Breast epithelium (tissue), 4 donors: ENCODE measurements at places on chromosomes 5 and 9. TPM values are rescaled to one million over a fixed set of nuclear protein-coding genes. Genes with fewer than 3 reads are reported as not detected.

GRCh38 chr9:73151653-73152542 lies at the start of gene ANXA1:
Gene ANXA1 (plus strand): TSS chr9:73151865. CDS start chr9:73158536, 6,671 bp downstream.
- peak within 1 kb of the TSS; percentile 81 for H3K27ac ChIP-seq
- no peaks in the 10 kb centered on the region for H3K4me1 ChIP-seq
- no peak for DNase-seq
- peak within 1 kb of the TSS; percentile 65 for H3K4me3 ChIP-seq
- no peaks in the 10 kb centered on the region for H3K36me3 ChIP-seq
- no peaks in the 10 kb centered on the region for H3K27me3 ChIP-seq

DNA sequence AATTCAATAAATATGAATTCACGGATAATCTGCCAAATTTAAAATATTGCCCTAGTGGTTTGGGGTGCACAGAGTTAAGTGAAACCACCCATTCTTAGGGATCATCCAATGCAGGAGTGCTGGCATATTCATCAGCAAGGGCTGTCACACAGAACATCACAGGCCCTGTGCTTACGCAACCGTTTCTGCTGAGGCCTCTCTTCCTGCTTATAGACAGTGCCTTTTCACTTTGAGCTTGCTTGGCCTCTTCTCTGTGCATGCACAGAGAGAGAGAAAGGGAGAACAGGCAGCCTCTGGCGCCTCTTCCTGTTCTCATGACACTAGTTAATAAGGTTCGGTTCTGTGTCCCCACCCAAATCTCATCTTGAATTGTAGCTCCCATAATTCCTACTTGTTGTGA lies 366.3 kb downstream of the ICE1 start:
- H3K36me3 ChIP-seq: no peaks in the 10 kb centered on the region
- no peaks in the 10 kb centered on the region for H3K4me1 ChIP-seq
- H3K27ac ChIP-seq: no peak overlapping the region
- H3K4me3 ChIP-seq: no peak overlapping the region
- H3K27me3 ChIP-seq: no peaks in the 10 kb centered on the region

LURAP1L gene
- total RNA-seq: 25.2 TPM

GRCh38 chr9:4994166-4994890 lies 9.3 kb downstream of the JAK2 start:
- no peak overlapping the region for H3K27ac ChIP-seq
- H3K4me1 ChIP-seq: no peaks in the 10 kb centered on the region
- H3K27me3 ChIP-seq: no peaks in the 10 kb centered on the region
- no peak for DNase-seq
- H3K4me3 ChIP-seq: no peak overlapping the region

DNA sequence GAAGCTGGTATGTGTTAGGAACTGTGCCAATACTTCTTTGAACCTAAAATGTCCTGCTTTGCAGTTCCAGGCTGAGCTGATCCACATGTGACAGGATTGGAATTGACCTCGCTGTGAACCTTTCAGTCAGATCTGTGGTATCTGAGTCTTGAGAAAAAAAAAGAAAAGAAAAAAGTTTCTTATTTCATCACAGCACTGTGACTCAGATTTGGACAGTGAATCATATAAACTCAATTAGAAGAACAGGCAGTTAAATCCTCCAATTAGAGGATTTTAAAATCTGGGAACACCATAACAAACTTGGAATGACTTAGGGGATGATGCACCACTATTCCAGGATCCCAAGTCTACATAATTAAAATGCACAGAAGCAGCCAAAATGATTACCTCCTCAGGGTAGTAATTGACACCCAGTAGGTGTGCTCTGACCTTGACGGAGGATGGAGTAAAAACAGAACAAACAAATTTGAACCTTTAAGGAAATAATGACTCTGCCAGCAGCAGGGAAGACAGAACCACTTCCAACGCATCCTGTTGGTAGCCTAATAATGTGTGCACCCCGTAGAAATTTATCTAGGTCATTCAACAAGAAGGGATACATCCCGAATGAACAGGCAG lies 57.8 kb upstream of the RAI14 start:
- H3K4me1 ChIP-seq: no peaks in the 10 kb centered on the region
- no peak overlapping the region for H3K4me3 ChIP-seq
- H3K27ac ChIP-seq: peak overlapping the region; percentile 52
- no peak for DNase-seq

GRCh38 chr5:18097817-18098216 lies 463.6 kb downstream of the TAF11L14 start:
- H3K4me1 ChIP-seq: no peaks in the 10 kb centered on the region
- H3K27ac ChIP-seq: no peak overlapping the region
- no peaks in the 10 kb centered on the region for H3K36me3 ChIP-seq
- DNase-seq: no peak

BHMT gene
- 0.98 TPM for total RNA-seq

BRD8 gene
- total RNA-seq: 28.6 TPM
